ENCODE measurements at places on chromosomes 13 and 19.

GRCh38 chr13:102589301-102589822, 7.4 kb upstream of the TPP2 start:
- H3K4me3 ChIP-seq, result no peak overlapping the region
- no peaks in the 10 kb centered on the region for H3K4me1 ChIP-seq
- H3K27me3 ChIP-seq, result no peaks in the 10 kb centered on the region
- H3K36me3 ChIP-seq, result no peaks in the 10 kb centered on the region
- H3K27ac ChIP-seq, result no peak overlapping the region

GRCh38 chr13:54124700-54125099, 1096.1 kb downstream of the OLFM4 start:
- no peak overlapping the region for H3K4me3 ChIP-seq
- DNase-seq, result no peak
- H3K27me3 ChIP-seq, result no peaks in the 10 kb centered on the region
- H3K36me3 ChIP-seq, result no peaks in the 10 kb centered on the region
- no peaks in the 10 kb centered on the region for H3K4me1 ChIP-seq

GRCh38 chr13:51760592-51760991, 43.4 kb downstream of the DHRS12 start:
- no peaks in the 10 kb centered on the region for H3K27me3 ChIP-seq
- peak overlapping the region; percentile 40 for H3K4me3 ChIP-seq
- peaks cover 14% of the 10 kb centered on the region for H3K4me1 ChIP-seq
- peak; percentile 87 for DNase-seq
- H3K27ac ChIP-seq, result peak overlapping the region; percentile 58
- peaks cover 29% of the 10 kb centered on the region for H3K36me3 ChIP-seq

DNA sequence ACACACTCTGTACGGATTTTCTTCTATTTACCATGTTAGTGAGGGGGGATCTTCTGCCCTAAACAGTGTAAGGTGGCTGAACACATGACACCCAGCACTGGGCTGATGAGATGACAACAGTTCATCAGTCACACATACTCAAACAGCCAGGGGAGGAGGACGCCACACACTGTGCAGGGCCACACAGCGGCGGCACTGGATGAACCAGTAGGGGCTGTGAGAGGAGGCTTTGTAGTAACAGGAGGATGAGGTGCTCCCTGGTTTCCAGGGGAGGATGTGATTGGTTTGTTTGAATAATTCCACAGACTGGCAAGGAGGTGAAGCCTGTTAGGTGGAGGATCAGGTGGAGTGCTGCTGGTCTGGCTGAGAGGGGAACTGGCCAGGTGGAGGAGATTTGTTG, 16.3 kb upstream of the GTF3A start:
- H3K36me3 ChIP-seq, result no peaks in the 10 kb centered on the region
- H3K27me3 ChIP-seq, result no peaks in the 10 kb centered on the region
- peaks cover 4% of the 10 kb centered on the region for H3K4me1 ChIP-seq
- H3K4me3 ChIP-seq, result no peak overlapping the region

DNA sequence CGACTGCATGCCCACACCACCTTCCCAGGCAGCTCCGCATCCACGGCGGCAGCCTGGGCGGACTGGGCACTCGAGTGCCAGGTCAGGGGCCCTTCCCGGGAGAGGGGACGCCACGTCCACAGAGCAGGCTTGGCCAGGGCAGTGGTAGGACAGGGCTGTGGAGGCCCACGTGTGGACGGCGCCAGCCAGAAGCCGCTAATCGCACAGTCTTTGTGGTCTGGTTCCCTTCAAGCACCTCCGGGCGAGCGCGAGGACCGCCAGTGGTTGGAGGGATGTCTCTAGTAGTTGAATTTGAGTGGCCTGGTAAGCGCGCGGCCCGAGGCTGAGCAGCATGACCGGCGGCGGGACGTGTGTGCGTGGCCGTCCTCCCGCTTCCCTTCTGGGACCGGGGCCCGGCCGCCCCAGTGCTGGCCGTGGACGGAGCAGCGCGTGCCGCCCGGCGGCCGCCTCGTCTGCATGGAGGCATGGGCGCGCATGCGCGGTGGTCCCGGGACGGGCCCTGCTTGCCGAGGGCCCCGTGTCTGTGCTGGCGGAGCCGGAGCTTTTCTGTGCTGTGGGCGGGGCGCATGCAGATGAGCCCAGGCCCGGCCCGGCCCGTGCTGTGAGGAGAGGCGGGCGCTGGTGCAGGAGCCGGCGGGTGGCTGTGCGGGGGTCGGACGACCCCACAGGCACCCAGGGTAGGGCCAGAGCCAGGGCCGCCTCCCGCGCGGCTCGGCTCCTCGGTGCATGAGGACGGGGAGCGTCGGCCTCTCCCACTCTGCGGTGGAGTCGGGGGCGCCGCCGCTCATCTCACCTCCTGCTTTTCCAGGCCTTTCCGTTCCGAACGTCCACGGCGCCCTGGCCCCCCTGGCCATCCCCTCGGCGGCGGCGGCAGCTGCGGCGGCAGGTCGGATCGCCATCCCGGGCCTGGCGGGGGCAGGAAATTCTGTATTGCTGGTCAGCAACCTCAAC, 8.6 kb downstream of the PTBP1 start:
- no peak overlapping the region for H3K4me3 ChIP-seq
- no peaks in the 10 kb centered on the region for H3K27me3 ChIP-seq
- H3K36me3 ChIP-seq, result peaks cover 78% of the 10 kb centered on the region
- peaks cover 23% of the 10 kb centered on the region for H3K4me1 ChIP-seq
- DNase-seq, result no peak

DNA sequence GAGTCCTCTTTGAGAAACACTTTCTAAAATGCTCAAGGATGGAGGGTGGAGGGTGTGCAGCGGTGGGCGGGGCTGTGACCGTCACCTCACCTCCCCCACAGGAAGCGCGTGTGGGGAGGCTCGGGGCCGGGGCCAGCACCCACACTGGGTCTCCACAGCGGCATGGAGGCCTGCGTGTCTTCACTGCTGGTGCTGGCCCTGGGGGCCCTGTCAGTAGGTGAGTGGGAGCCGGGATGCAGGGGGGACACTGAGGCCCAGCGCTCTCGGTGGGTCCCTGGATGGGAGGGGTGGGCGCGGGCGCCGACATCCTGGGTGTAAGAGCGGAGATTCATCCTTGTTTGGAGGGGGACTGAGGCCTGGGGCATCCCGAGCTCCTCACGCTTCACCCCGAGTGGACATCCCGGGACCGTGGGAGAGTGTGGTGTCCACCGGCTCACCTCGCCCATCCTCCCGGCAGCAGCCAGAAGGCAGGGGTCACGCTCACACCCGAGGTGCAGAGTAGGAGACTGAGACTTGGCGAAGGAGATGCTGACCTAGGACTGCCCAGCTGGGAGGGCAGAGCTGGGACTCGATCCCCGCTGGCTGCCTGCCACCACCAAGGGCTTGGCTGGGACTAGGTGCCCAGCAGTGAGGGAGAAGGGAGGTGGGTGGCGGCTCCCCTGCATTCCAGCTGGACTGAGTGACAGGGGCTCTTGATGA, at the start of gene GZMM:
Gene GZMM (plus strand): TSS at position 144 of the 699 bp plus-strand sequence. CDS start 19 bp downstream, at position 163.
- H3K27me3 ChIP-seq, result no peaks in the 10 kb centered on the region
- H3K4me1 ChIP-seq, result no peaks in the 10 kb centered on the region
- H3K36me3 ChIP-seq, result peaks cover 26% of the 10 kb centered on the region
- DNase-seq, result no peak
- H3K4me3 ChIP-seq, result no peak within 1 kb of the TSS

- H3K27ac ChIP-seq, result no peak overlapping the region
- no peak for DNase-seq
- no peak overlapping the region for H3K4me3 ChIP-seq
- no peaks in the 10 kb centered on the region for H3K27me3 ChIP-seq
- peaks cover 26% of the 10 kb centered on the region for H3K36me3 ChIP-seq
Observed at GRCh38 chr13:112496166-112496565, 91.8 kb downstream of the TUBGCP3 start.

GRCh38 chr19:16433986-16434385, 37.8 kb downstream of the EPS15L1 start:
- H3K4me3 ChIP-seq, result no peak overlapping the region
- H3K27ac ChIP-seq, result no peak overlapping the region
- DNase-seq, result no peak
- H3K36me3 ChIP-seq, result peaks cover 24% of the 10 kb centered on the region
- peaks cover 11% of the 10 kb centered on the region for H3K4me1 ChIP-seq

DNA sequence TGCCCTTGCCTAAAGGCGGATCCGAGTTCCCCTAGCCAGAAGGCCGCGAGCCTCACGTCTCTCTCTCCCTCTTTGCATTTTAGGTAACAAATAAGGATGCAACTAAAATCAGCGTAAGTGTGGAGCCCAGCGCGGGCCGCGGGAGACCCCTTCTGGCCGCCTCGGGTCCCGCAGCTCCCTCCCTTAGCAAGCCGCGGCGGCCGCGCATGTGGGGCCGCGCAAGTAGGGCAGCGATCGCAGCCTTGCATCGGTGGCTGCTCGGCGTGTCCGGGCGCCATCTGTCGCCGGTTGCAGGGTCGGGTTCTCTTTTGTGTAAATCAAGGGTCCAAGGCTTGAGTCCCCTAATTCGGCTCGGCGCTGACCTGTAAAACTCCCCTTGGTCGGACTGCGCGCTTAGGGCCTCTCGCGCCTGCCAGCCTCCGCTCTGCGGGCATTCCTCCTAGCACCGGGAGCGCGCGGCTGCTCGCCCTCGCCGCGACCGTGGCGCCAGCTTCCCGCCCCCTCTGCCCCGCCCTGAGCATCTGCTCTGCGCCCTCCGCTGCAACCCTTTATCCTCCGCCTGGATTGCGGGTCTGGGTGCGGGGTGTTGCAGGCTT, 2.7 kb downstream of the VSTM2B start:
- no peak overlapping the region for H3K27ac ChIP-seq
- peak overlapping the region; percentile 45 for H3K4me3 ChIP-seq
- no peaks in the 10 kb centered on the region for H3K36me3 ChIP-seq
- H3K27me3 ChIP-seq, result peaks cover 41% of the 10 kb centered on the region

GRCh38 chr19:48081106-48081505, 29.5 kb downstream of the PLA2G4C start:
- H3K27me3 ChIP-seq, result no peaks in the 10 kb centered on the region
- H3K36me3 ChIP-seq, result peaks cover 13% of the 10 kb centered on the region
- DNase-seq, result no peak
